ENCODE measurements at places on chromosomes 7 and 10.

- DNase-seq, result no peak
Observed at GRCh38 chr10:70456164-70456563, 14.7 kb upstream of the NODAL start.

DNA sequence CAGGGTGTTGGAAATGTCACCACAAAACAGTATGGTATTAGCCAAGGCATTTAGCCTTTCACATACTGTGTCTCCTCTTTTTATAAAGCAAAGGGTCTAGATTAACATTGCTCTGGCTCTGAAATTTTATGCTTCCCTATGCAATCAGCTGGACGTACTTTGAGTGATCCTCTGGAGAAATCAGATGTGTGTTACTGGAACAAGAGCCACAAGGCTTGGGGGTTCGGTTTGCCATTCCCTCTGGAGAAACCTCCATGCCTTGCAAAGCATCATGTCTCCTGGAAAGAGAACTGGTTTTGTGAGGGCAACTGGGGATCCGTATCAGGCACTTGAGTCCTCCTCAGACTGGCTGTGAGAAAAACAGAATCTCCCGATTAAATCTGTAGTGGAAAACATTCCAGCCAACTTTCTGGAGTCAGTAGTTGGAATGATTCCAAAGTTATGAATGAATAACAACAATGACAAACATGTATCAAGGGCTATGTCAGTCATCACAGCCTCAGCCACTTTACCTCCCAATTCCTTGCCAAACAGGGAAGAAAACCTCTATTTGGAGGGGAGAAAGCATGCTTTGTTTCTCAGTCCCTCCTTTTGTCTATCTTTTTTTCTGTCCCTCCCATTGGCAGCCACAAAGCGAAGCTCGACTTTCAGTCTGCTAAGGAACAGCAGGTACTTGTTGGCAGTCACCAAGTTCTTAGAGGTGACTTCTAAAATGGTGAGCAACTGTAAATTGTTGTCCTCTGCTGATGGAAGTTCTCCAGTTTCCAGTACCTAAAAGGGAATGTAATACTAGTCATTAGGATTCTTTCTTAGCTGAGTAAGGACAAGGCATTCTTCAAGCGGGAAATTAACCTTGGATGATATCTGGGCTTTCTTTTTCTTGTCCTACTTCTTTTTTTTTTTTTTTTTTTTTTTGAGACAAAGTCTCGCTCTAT, 864.8 kb upstream of the AUTS2 start:
- DNase-seq, result no peak

DNA sequence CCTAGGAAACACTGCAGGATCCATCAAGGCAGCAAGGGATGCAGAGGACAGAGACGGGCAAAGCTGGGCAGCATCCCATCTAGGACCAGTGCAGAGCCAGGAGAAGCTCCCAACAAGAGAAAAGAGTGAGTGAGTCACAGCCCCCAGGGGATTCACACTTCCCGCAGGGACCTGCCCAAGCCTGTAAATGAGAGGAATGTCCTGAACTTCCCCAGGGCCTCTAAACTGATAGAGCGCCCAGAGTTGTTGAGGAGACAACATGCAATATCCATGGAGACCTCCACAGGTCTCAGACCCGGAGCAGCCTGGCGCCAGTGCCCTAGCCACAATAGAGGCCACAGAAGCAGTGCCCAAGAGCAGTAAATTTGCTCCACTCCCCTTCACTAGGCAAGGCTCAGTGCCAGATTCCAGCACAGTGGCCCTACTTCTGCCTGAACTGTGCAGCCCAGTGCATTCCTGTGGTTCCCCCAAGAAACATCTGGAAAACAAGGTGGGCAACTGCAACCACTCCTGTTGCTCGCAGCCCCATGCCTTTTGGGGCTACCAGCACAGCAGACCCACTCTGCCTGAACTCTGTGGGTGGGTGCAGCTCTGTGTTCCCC, 567.5 kb downstream of the POM121L12 start:
- DNase-seq, result no peak

- no peak for DNase-seq
Observed at GRCh38 chr10:30647089-30647488, 17.5 kb upstream of the LYZL2 start.

- DNase-seq, result no peak
Observed at GRCh38 chr10:91520661-91521060, 110.5 kb downstream of the HECTD2 start.

- no peak for DNase-seq
Observed at GRCh38 chr7:71385330-71385729, 253.4 kb downstream of the GALNT17 start.

DNA sequence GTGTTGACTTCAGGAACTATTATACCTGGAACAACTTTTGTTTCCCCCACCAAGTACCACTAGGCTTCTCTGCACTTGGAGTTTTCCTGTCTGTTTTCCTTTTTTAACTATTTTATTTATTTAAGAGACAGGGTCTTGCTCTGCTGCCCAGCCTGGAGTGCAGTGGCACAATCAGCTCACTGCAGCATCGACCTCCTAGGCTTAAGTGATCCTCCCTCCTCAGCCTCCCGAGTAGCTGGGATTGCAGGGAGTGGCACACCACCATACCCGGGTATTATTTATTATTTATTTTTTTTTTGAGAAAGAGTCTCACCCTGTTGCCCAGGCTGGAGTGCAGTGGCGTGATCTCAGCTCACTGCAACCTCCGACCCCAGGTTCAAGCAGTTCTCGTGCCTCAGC, 2.1 kb upstream of the GIGYF1 start:
- no peak for DNase-seq

DNA sequence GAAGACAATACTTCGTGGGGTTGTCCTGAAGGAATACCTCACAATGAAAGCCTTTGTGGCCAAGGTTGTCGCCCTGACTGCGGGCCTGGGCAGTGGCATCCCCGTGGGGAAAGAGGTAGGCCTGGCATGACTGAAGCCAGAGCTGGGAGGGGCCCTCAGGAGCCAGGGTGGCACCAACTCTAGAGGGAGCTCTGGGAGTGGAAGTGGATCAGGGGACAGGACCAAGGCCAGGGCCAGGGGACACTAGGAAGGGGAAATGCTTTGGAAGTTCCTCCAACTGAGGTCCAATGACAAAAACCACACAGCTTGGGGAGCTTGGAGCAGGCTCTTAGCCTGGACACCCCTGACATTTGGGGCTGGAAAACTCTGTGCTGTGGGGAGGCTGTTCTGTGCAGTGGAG, 5.8 kb downstream of the CLCN1 start:
- no peak for DNase-seq

- no peak for DNase-seq
Observed at GRCh38 chr7:48875045-48875916, 49.1 kb upstream of the CDC14C start.

DNA sequence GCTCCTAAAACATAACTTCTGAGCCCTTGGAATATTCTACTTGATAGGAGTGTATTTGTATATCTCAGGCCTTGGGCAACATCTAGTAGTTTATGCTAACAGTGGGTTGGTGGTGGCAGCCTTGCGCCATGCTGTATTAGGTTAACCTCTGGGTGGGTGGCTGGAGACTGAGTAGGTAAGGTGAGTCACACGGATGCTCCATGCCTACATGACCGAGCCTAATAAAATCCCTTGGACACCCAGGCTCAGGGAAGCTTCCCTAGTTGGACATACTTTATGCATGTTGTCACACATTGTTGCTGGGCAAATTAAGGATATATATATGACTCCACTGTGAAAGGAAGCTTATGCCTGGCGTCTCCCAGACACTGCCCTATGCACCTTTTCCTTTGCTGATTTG, 6.0 kb upstream of the DAGLB start:
- DNase-seq, result no peak

DNA sequence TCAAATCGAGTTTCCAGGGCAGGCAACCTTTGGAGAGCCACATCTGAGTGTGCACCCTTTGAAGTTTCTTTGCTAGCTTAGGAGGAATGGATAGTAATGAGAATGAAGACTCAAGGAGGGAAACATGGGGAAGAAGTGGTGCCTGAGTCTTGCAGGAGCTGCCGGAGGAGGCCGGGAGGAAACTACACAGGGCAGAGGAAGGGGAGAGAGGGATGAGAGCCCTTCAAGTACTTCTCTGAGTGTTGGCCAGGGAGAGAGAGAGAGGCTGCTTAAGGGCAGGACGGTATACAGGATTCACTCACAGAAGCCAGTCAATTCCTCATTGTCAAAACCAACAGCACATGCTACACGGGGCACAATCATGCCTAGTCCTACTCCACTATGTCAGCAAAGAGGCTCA, 74.4 kb upstream of the ZNRF2 start:
- DNase-seq, result no peak

DNA sequence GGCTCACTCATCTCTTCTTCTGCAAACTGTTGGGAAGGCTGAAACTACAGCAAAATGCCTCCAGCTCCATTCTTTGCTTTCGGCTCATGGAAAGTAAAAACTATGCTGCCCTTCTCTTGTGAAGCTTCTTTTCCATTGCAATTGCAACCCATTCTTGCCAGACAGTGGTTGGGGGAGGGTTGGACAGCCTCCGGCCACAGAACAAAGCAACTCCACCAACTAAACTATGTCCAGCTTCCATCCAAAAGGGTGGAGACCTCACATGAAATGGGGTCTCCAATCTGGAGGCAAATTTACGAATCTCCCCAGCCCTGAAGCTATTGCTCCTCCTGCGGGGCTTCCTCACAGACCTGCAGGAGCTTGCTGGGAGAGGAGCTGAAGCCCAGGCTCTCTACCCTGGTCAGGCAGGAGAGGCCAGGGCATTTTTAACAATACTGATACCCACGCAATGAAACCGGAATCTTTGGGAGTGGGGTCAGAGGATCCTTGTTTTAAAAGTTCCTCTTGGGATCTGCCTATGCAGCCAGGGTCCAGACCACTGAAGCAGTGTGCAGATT, 549 bp downstream of the GPNMB start:
- no peak for DNase-seq

DNA sequence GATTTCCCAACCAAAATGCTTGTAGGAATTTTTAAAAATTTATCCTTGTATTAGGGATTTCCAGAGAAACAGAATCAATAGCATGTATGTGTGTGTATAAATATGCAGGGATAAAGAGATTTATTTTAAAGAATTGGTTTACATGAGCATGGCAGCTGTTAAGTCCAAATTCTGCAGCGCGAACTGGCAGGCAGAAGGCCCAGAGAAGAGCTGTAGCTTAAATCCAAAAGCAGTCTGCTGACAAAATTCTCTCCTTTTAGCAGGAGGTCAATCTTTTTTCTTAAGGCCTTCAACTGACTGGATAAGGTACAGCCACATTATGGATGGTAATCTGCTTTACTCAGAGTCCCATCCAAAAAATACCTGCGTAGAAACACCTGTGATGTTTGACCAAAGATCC, 42.0 kb downstream of the PRR15 start:
- DNase-seq, result no peak

DNA sequence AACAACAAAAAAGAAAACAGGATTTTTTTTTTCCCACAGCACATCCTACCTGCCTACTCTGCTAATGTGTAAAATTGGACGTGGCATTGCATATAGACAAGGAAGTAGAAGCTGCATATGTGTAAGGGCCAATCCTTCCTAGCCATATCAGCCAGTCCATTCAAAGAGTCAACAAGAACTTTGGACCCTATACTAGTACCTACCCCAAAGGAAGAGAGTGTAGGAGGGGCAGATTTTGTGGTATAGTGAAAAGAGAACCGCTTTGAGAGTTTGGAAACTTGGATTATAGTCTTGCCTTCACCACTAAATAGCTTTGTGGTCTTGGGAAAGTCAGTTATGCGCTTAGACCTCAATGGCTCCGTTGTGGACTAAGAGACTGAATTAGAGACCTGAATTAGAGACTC, 12.1 kb upstream of the MCU start:
- DNase-seq, result no peak

GRCh38 chr7:2606539-2606936, 25.2 kb upstream of the TTYH3 start:
- no peak for DNase-seq

DNA sequence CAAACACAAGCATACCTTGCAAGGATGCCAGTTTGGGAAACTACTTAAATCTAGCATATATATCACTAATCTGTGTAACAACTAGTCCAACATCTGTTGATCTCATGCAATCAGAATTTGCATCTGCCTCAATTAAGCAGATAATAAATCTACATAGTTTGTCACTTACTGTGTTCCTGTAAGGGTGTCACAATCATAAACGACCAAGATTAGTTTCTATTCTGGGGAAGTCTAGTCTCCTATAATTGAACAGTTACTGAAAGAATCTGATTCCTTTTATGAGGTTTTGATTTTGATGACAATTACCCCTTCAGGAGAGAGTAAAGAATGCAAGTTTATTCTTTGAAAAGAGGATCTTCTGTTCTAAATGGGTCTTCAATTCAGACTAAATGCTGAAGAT, 85.5 kb upstream of the LRRN3 start:
- no peak for DNase-seq

- peak; percentile 74 for DNase-seq
Observed at GRCh38 chr10:61662794-61663259, at the start of gene CABCOCO1. Gene CABCOCO1 (plus strand): TSS chr10:61662929. CDS start chr10:61662973, 44 bp downstream.

DNA sequence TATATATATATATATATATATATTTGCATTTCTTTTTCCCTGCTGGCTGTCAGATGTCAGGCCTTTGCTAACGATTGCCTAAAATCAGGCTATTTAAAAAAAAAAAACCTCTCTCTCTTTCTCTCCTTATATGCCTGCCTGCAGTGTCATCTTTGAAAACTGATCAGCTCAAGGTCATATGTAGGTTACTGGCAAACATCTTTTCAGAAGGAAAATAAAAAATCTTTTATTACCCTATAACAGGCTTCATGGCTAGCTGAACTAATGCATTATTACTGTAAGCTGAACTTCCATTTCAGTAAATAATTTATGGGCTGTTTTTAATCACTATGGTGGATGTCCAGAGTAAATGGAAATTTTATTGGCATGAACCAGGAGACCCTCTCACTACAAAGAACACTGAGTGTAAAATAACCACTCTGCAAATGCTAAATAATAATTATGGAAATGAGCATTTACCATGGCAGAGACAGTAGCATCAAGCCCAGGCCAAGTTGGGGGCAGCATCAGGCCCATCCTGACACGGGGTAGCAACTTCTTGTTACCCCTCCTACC, 29.3 kb downstream of the HSPA12A start:
- DNase-seq, result no peak

DNA sequence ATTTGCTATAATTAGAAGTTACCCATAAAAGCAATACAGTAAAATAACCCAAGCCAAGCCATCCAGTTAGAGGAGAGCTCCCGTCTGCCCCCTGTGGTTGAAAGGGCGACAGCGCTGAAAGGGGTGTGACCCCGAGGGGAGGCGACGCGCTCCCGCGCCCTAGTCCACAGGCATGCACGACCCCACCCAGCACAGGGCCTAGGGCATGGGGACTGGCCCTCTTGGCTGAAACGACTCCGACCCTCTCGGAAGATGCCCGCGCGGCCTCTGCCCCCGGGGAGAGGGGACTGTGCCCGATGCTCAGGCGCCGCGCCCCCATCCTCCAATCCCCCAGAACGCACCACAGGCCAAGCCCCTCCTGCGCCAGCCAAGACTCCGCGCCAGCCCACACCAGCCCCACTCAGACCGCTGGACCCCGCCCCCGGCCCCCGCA, 64.0 kb downstream of the CSGALNACT2 start:
- peak; percentile 63 for DNase-seq

DNA sequence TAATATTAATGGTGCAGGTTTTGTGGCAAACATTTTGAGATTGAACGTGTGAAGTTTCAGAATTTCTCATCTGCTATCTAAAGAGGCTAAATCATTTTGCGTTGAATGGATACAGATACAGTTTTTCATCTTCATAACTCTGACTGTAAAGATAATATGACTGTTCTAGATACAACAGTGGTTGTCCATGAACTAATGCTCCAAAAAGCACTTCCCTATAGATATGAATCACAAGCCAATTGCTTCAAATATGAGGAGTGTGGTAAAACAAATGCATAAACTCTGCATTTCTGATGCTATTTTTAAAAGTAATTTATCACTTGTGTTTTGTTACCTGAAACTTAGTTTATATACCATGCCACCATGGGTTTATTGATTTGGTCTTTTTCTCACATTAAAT, 750.1 kb downstream of the MAGI2 start:
- DNase-seq, result no peak

GRCh38 chr10:1149793-1150637, 93.8 kb downstream of the WDR37 start:
- peak; percentile 30 for DNase-seq

Data from left forelimb (tissue), 1 donor.